ENCODE measurements at places on chromosomes 4 and X.

GRCh38 chr4:184728858-184729257, 5.0 kb downstream of the CENPU start:
- DNase-seq: no peak

DNA sequence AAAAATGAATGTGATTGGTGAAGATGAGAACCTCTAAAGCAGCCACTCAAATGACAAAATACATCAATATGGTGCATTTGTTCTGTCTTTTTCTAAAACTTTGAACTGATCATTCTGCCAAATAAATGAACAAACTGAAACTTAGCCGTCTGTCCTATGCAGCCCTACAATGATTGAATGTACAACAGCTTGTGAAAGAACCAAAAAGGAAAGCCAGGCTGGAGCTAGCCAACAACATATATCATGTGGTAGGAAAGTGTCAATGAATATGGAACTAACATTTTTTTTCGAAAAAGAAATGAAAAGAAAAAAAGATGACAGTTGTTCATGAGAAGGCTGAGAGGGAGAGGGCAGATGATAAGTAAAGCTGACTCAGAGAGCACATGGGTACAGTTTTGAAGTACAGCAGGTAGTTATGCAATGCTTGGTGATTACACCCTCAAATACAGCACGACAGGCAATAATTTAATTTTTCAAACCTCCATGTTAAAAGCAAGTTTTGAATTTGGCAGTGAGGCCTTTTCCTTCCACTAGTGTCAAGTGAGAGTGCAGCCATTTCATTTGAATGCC, 21.2 kb upstream of the SLC7A11 start:
- no peak for DNase-seq

DNA sequence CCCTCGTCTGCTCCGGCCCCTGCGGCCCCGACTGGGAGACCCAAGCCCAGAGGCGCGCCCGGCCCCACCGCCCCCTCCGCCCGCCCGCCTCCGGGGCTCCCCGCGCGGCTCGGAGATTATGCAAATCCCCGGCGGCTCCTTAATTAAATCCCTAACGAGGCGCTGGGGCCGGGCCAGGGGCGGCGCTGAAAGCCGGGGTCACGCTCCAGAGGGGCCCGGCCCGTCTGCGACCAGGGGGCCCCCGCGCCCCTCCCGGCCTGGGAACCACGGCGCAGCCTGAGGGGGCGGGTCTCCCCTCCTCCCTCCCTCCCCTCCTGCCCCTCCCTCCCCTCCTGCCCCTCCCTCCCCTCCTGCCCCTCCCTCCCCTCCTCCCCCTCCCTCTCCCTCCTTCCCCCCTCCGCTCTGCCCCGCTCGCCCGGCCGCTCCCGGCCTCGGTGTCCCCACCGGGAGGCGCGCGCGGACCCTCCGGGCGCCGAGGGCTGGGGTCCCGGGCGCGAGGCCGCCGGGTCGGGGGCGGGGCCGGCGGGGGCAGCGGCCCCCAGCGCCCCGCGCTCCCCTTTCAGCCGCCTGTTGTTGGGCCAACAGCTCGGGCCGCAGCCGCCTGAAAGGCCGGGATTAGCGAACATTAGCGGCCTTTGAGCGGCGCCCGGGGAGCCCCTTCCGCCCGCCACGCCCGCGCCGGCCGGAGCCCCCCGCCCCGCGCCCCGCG, 25.9 kb upstream of the FGFR3 start:
- DNase-seq: no peak

- no peak for DNase-seq
Observed at GRCh38 chrX:30282527-30282926, 26.7 kb downstream of the NR0B1 start.

DNA sequence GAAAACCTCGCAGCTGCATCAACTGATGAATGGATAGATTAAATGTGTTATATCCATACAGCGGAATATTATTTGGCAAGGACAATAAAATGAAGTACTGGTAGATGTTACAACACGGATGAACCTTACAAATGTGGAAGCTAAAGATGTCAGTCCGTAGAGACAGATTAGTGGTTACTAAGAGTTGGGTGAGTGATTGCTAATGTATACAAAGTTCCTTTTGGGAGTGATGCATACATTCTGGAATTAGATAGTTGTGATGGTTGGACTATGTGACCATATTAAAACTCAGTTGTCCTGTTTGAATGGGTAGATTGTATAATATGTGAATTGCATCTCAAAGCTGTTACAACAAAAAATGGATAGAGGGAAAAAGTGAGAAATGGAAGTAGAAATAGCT, 2.8 kb downstream of the FIP1L1 start:
- DNase-seq: no peak

- DNase-seq: no peak
Observed at GRCh38 chr4:74267998-74268606, 40.2 kb upstream of the EPGN start.
